Sigmoid colon (tissue), 7 donors: ENCODE measurements at places on chromosomes 2 and 18.

GRCh38 chr2:187943772-187944369, 347.8 kb upstream of the GULP1 start:
- no peak overlapping the region for H3K27ac ChIP-seq
- DNase-seq: no peak
- no peaks in the 10 kb centered on the region for H3K36me3 ChIP-seq
- no peak overlapping the region for H3K4me3 ChIP-seq
- no peaks in the 10 kb centered on the region for H3K4me1 ChIP-seq
- no peaks in the 10 kb centered on the region for H3K27me3 ChIP-seq

DNA sequence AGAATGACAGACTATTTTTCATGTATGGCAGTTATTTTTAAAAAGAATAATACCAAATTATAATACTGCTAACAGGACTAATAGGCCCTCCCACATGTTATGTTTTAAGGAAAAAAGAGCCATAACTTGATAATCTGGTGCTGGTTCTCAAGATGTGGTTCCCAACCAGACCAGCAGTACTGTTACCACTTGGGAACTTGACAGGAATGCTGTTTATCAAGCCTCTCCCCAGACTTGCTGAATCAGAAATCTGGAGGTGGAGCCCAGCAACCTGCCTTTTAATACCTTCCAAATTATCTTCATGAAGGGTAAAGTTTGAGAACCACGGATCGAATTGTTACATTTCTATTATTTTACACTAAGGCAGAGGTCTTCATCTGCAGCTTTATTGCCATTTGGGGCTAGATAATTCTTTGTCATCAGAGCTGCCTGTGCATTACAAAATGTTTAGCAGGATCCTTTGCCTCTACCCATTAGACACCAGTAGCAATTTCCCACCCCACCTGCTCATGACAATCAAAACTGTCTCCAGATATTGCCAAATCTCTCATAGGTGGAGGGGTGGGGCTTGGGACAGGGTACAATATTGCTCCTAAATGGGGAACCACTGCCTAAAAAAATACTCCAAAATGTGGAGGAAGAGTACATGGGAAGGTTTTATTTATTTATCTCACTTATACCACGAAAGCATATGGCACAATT, 629.6 kb downstream of the ARHGAP15 start:
- no peak overlapping the region for H3K27ac ChIP-seq
- no peaks in the 10 kb centered on the region for H3K4me1 ChIP-seq
- H3K4me3 ChIP-seq: no peak overlapping the region
- no peaks in the 10 kb centered on the region for H3K27me3 ChIP-seq
- H3K36me3 ChIP-seq: no peaks in the 10 kb centered on the region
- DNase-seq: no peak

GRCh38 chr2:26488463-26489212, 10.7 kb upstream of the OTOF start:
- DNase-seq: no peak
- no peaks in the 10 kb centered on the region for H3K36me3 ChIP-seq
- no peak overlapping the region for H3K4me3 ChIP-seq

DNA sequence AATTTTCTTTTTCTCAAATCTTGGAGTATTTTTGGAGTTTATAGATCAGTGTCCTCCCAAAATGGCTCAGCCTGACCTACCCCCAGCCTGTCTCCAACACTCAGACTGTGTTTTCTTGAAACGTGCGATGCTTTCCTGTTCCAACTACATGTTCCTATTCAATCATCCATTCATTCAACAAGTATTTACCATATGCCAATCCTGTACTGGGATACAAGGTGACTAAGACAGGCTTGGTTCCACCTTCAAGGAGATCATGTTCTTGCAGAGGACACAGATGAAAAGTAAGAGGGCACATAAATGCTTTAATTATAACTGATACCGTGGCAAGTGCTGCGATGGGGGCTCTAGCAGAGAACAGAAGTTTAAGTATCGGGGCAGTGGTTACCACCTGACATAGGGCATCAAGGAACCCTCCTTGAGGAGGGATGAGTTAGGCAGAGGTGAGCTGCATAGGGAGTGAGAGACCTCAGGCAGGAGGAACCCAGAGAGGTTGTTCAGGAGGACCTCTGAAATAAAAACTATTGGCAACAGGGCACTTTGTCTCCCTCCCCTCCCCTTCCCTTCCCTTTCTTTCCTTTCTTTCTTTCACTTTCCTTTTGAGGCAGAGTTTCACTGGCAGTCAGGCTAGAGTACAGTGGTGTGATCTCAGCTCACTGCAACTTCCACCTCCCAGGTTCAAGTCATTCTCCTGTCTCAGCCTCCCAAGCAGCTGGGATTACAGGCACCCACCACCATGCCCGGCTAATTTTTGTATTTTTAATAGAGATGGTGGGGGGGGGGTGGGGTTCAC, 469.0 kb downstream of the EPHA4 start:
- no peak overlapping the region for H3K4me3 ChIP-seq
- no peak overlapping the region for H3K27ac ChIP-seq
- H3K27me3 ChIP-seq: no peaks in the 10 kb centered on the region

- H3K36me3 ChIP-seq: no peaks in the 10 kb centered on the region
- no peak overlapping the region for H3K4me3 ChIP-seq
- H3K27me3 ChIP-seq: no peaks in the 10 kb centered on the region
- H3K27ac ChIP-seq: no peak overlapping the region
Measured at GRCh38 chr18:37721544-37722522, 156.2 kb upstream of the CELF4 start.

DNA sequence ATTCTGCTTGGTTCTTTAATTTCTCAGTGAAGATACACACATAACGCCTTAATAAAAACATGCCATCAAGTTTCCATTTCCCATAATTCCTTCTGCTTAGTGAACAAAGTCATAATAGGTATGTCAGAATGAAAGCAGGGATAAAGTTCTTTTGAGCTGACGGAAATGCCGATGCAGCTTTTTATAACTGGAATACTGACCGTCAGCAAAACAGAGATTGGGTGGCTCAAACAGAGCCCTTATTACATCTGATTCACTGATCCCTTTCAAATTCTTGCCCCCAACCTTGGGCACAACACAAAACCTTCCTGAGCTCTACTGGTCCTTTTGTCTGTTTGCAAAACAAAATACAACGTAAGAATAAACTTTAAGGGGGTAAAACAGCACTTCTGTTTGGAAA, 140.4 kb downstream of the CDH2 start:
- no peaks in the 10 kb centered on the region for H3K36me3 ChIP-seq
- H3K4me1 ChIP-seq: no peaks in the 10 kb centered on the region
- no peaks in the 10 kb centered on the region for H3K27me3 ChIP-seq
- no peak for DNase-seq

GRCh38 chr2:227349989-227350612, 25.1 kb downstream of the MFF start:
- no peak for DNase-seq
- H3K27ac ChIP-seq: no peak overlapping the region
- H3K36me3 ChIP-seq: no peaks in the 10 kb centered on the region
- no peaks in the 10 kb centered on the region for H3K27me3 ChIP-seq

DNA sequence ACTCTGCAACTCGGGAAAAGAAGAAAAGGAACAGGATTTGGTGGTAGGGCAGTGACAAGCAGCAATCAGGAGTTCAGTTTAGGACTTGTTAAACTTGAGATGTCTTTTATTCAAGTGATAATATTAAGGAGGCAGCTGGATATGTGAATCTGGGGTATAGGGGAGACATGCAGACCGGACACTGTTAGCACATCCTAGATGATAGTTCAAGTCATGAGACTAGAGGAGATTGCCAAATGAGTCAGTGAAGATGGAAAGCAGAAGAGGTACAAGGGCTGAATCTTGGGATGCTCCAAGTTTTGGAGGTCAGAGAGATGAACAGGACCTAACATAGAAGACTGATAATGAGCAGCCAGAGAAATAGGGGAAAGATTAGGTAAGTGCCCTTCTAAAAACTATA, 69.5 kb upstream of the PSME4 start:
- H3K27ac ChIP-seq: no peak overlapping the region
- DNase-seq: no peak
- peaks cover 24% of the 10 kb centered on the region for H3K4me1 ChIP-seq
- H3K4me3 ChIP-seq: no peak overlapping the region
